ENCODE measurements at places on chromosomes 4 and X.

DNA sequence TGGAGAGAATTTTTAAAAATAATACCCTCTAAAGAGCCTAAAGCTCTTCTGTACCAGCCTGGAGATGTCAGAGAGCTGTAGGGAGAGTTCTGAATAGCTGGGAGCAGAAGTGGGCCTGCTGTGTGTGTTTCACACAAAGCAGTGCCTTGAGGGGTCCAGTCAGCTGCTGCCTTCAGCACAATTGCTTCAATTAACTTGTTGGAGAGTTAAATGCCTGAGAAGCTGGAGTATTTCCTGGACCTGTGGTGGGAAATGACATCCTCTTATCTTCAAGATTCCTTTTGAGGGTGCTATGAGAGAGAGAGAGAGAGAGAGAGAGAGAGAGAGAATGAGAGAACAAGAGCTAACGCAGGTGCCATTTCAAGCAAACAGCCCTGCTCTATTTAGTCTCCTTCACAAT, 96.2 kb upstream of the IL1RAPL2 start:
- H3K36me3 ChIP-seq: no peaks in the 10 kb centered on the region
- H3K4me3 ChIP-seq: no peak overlapping the region
- H3K4me1 ChIP-seq: no peaks in the 10 kb centered on the region

GRCh38 chr4:110208419-110208818, 10.0 kb upstream of the ELOVL6 start:
- H3K4me3 ChIP-seq: no peak overlapping the region
- H3K27me3 ChIP-seq: no peaks in the 10 kb centered on the region
- H3K27ac ChIP-seq: no peak overlapping the region
- no peaks in the 10 kb centered on the region for H3K36me3 ChIP-seq
- no peak for DNase-seq

DNA sequence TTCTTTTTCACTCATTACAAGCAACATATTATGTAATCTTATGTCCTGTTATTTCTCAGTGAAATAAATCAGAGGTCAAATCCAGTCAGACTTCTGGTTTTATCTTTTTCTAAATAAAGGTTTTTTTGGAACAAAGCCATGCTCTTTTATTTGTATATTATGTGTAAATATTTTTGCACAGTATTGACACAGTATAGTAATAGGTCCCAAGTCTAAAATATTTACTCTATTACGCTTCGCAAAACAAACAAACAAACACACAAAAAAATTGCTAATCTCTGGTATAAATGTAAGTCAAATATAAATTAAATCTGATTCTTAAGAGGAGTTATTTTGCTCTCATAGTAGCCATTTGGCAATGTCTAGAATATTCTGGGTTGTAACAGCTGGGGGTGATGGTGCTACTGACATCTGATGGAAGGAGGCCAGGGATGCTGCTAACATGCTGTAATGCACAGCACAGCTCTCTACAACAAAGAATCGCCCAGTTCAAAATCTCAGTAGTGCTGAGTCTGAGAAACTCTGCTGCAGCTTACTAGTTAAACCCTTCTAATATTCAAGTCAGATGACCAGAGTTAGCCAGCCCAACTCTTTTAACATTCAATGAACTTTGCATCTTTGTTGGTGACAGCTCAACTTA, 602.1 kb downstream of the RAB28 start:
- H3K27ac ChIP-seq: no peak overlapping the region
- no peak for DNase-seq
- no peaks in the 10 kb centered on the region for H3K36me3 ChIP-seq
- H3K4me1 ChIP-seq: no peaks in the 10 kb centered on the region

DNA sequence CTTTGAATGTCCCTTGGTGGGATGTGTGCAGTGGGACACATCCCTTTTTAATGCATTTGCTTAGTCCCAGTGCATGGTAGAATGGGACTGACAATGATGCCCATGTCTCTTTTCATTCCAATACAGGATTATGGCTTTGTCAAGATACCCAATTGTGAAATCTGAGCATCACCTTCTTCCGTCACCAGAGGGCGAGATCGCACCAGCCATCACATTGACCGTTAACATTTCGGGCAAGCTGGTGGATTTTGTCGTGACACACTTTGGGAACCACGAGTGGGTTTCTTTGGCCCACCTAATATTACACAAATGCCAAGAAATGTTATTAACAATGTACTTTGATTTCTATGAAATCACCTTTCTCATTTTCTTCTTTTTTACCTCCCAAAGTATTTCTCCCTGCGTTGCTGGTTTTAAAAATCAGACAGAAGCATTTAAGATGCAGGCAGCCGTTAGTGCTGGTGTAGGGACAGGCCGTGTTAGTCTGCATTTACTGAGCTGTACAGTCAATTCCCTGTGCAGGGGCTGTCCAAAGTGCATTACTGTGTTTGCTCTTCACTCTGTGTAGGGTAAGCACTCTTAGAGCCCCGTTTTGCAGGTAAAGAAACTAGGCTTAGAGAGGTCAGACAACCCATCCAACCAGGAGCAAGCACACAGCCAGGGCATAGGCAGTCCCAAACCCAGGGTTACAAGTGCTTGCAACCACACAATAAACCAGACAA, 46.5 kb downstream of the CWH43 start:
- H3K4me3 ChIP-seq: no peak overlapping the region
- no peaks in the 10 kb centered on the region for H3K4me1 ChIP-seq
- H3K36me3 ChIP-seq: no peaks in the 10 kb centered on the region
- no peak overlapping the region for H3K27ac ChIP-seq
- H3K27me3 ChIP-seq: peaks cover 4% of the 10 kb centered on the region
- no peak for DNase-seq

- peaks cover 11% of the 10 kb centered on the region for H3K4me1 ChIP-seq
- H3K36me3 ChIP-seq: no peaks in the 10 kb centered on the region
- H3K27ac ChIP-seq: no peak overlapping the region
- H3K27me3 ChIP-seq: peaks cover 86% of the 10 kb centered on the region
These were observed 6.9 kb upstream of the HELT start for GRCh38 chr4:185011408-185011807.

GRCh38 chr4:57156242-57156990, 46.2 kb upstream of the IGFBP7 start:
- H3K4me1 ChIP-seq: no peaks in the 10 kb centered on the region
- no peak overlapping the region for H3K27ac ChIP-seq
- no peak overlapping the region for H3K4me3 ChIP-seq

- H3K4me3 ChIP-seq: no peak overlapping the region
- H3K27ac ChIP-seq: no peak overlapping the region
- peaks cover 7% of the 10 kb centered on the region for H3K27me3 ChIP-seq
- no peak for DNase-seq
- peaks cover 3% of the 10 kb centered on the region for H3K4me1 ChIP-seq
- no peaks in the 10 kb centered on the region for H3K36me3 ChIP-seq
These were observed 76.0 kb upstream of the SRD5A3 start for GRCh38 chr4:55269995-55270394.

DNA sequence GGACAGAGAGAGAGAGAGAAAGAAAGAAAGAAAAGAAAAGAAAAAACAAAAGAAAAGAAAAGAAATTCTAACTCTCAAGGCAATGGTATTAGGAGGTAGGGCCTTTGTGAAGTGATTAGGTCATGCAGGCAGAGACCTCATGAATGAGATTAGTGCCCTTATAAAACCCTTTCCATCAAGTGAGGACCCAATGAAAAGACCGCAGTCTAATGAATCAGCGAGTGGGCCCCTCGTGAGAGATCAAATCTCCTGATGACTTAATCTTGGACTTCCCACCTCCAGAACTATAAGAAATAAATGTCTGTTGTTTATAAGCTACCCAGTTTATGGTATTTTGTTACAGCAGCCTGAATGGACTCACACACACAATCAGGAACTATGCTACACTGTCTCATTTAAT, 16.9 kb downstream of the AASDH start:
- peaks cover 15% of the 10 kb centered on the region for H3K36me3 ChIP-seq
- H3K4me3 ChIP-seq: no peak overlapping the region
- no peak overlapping the region for H3K27ac ChIP-seq
- DNase-seq: no peak
- no peaks in the 10 kb centered on the region for H3K27me3 ChIP-seq
- no peaks in the 10 kb centered on the region for H3K4me1 ChIP-seq

DNA sequence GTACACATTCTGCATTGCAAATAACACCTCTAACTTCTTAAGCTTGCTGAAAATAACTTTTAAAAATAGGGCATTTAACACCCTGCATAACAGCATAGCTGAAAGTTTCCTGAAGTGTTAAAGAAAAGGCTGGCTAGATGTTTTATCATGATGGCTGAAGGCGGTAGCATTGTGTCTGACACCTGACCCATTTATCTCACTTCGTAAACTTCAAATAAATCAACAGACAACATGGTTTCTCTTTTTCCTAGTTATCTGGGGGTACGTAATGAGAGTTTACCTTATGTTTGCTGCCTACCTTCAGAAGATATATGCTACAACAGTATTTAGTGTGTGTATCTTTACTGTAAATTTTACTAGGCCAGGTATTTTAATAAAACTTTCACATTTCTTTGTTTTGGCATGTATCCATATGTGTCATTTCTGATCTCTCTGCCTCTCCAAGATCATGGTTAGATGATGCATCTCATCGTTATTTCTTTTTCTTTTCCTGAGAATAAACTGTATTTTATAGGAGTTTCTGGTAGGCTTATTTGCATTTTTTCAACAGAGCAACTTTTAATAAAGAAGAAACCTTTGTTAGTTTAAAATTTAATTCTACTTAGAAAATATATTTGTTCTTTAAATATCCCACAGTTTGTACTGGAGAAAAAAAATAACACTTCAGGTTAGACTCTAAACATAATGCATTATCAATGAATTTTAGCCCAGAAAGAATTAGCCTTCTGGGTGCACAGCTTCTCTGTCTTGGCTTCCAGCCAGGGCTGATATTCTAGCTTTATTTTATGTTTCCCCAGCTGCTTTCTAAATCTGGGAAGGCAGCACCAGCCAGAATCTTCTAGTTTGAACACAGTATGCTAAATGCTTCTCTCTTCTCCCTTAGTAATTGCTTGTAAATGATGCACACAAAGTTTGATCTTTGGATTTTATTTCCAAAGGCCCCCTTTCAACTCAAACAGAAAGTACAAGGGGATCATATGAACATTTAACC, 2.9 kb downstream of the NDST4 start:
- H3K36me3 ChIP-seq: no peaks in the 10 kb centered on the region
- no peaks in the 10 kb centered on the region for H3K4me1 ChIP-seq
- no peak overlapping the region for H3K4me3 ChIP-seq
- no peak overlapping the region for H3K27ac ChIP-seq
- H3K27me3 ChIP-seq: no peaks in the 10 kb centered on the region

DNA sequence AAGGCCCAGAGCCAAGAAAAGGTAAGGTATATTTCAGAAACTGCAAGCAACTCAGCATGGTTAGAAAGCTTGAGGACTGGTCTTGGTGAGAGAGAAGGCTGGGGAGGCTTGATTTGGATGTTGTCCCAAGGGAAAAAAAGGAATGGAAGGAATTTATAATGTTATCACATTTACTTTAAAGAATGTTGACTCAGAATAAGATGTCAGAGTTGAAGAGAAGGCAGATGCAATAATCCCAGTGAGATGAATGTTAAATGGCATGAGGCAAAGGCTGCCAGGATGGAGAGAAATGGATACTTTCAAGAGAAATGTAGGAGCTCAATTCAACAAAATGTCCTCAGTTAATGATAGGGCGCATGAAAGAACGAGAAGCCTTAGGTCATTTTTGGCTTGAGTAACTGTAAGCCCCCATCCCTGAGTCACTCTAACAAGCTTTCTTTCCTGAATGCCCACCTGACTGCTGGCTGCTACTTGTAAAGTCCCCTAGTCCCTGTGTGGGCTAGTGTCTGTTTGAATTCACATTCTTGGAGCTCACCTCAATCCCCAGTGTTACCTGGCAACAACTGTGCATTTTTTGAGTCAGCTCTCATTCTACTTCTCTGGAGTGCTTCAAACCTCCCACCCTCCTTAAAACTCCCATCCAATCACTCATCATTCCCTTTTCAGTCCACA, 103.0 kb upstream of the TAPT1 start:
- peaks cover 2% of the 10 kb centered on the region for H3K27me3 ChIP-seq
- no peaks in the 10 kb centered on the region for H3K36me3 ChIP-seq

- H3K27ac ChIP-seq: no peak overlapping the region
- H3K4me3 ChIP-seq: no peak overlapping the region
- DNase-seq: no peak
These were observed 54.8 kb downstream of the DHX15 start for GRCh38 chr4:24529555-24529954.

- no peak for DNase-seq
- peaks cover 4% of the 10 kb centered on the region for H3K36me3 ChIP-seq
- no peak within 1 kb of the TSS for H3K4me3 ChIP-seq
- H3K4me1 ChIP-seq: peaks cover 23% of the 10 kb centered on the region
- H3K27me3 ChIP-seq: peaks cover 20% of the 10 kb centered on the region
These were observed at the start of gene C4orf17 for GRCh38 chr4:99510721-99511120. TSS of gene C4orf17 (plus strand) at chr4:99511021. CDS start at chr4:99513082, 2,061 bp downstream.

DNA sequence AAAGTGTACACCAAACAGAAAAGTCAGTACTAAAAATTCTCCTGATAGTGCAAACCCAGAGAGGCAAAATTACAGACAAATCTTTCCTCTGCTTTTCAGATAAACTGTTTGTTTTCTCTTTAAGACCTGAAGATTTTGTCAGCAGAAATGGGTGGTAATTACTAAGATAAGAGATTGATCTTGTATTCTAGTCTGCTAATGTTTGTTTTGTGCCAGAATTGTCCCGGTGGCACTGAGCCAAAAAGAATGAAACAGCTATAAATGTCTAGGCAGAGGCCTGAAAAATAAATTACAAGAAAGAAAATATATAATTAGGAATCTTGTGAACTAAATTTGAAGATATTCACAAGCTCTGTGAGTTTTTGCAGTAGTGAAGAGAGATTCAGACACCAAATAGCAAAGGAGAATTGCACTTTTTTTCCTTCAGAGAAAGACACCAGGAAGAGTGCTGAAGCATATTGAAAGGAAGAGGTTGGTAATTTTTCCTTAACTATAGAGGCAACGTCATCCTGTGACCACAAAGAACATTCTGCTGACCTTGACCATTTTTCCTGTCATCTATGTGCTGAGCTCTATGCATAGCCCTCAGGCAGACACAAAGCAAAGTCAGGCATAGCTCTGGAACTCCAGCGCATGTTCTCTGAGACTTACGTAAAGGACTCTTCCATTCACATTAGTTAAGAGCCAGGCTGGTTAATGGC, 314.5 kb upstream of the RASGEF1B start:
- no peak overlapping the region for H3K27ac ChIP-seq
- peaks cover 19% of the 10 kb centered on the region for H3K4me1 ChIP-seq
- H3K36me3 ChIP-seq: no peaks in the 10 kb centered on the region
- H3K27me3 ChIP-seq: no peaks in the 10 kb centered on the region
- DNase-seq: no peak
- no peak overlapping the region for H3K4me3 ChIP-seq

GRCh38 chr4:123505095-123506010, 108.8 kb downstream of the SPRY1 start:
- H3K27me3 ChIP-seq: peaks cover 19% of the 10 kb centered on the region
- H3K4me1 ChIP-seq: peaks cover 14% of the 10 kb centered on the region
- DNase-seq: peak; percentile 56
- peak overlapping the region; percentile 74 for H3K4me3 ChIP-seq
- peaks cover 3% of the 10 kb centered on the region for H3K36me3 ChIP-seq
